Kidney (tissue), 22 donors: ENCODE measurements at places on chromosomes 6 and 20.

DNA sequence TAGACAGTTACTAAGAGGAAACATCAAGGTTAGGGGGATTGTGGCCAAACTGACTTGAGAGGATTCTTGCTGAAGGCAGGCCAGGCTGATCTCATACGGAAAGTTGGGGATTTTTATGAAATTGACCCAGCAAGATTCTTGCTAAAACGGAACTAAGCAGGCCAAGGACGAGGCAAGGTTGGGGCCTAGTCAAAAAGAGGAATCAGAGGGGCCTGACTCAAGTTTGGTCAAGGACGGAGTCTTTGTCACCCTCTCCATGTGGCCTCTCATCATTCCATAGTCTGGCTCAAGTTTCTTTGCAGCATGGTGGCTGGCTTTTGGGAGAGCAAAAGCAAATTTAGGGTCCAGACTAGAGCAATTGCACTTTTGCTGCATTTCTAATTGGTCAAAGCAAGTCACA is 7.9 kb upstream of the HECA start:
- no peak for DNase-seq

GRCh38 chr6:81897793-81898192 is 145.3 kb upstream of the TENT5A start:
- DNase-seq, result no peak

GRCh38 chr6:123089226-123089625 is 93.2 kb downstream of the CLVS2 start:
- peak; percentile 29 for DNase-seq

- DNase-seq, result no peak
Observed at GRCh38 chr20:4513720-4514119, 208.0 kb upstream of the PRND start.

- no peak for DNase-seq
Observed at GRCh38 chr6:14108571-14109410, 8.8 kb upstream of the CD83 start.

DNA sequence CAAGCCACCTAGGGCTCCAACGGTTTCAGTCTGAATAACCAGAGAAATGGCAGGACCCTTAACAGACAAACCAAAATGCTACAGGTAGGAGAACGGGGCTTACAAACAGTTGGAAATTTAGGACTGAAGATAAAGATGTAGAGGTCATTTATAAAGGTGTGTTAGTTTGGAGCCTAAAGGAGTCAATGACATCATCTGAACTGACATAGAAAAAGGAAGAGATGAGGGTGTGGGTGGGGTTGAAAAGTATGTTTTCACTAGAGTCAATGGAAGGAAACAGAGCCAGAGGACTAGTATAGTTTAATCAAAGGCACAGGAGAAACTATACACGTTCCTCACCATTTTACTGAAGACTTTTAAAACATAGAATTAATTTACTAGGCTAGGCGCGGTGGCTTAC is 71.0 kb upstream of the FOXO3 start:
- no peak for DNase-seq

- DNase-seq, result no peak
Observed at GRCh38 chr6:158417760-158418098, 105.5 kb downstream of the TULP4 start.

- DNase-seq, result no peak
Observed at GRCh38 chr6:166851426-166851825, 104.9 kb downstream of the RNASET2 start.

DNA sequence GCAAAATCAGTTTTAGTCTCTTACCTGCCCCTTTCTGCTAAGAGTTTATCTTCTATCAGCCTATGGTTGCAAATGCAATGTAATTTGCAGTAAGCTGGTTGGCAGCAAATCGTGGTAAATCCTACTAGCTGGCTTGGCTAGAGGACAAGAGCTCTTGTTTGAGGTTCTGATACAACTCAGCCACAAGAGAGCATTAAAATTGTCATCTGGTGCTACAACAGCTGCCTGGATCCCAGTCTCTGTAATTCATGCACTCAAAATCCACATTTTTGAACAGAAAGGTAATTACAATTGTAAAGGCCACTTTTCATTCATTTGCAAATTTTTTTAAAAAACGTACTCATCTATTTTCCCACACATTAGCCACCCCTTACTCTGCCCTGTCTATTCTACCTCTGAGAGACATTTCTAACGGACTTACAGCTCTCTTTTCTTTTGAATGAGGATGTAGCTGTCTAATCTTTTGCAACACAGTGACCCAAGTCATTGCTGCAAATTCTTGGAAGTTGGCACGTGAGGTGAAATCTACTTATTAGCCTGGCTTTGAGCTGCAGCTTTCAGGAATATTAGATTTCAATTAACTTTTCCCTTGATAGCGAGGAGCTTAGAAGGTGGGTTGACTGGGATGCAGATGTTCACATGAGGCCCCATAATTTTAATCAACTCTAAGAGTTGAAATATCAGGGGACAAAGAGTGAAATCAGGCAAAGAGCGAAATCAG is 54.0 kb upstream of the FAM184A start:
- DNase-seq, result no peak

GRCh38 chr6:35552285-35552917 is 39.7 kb upstream of the TULP1 start:
- no peak for DNase-seq

DNA sequence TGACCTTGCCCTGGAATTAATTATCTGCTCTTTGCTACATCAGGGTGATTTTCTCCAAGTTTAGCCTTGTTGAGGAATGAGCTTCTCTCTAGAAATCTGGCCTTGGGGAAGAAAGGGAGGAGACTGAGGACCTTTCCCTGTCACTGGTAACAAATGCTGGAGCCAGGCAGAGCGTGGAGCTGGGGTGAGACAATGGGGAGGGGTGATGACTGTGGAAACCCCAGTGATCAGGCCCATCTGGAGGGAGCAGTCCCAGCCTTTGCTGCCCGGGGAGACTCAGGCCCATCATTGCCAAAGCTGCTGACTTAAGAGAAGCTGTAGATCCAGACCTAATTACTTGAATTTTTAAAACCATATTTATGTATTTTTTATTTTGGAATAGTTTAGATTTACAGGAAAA is 31.3 kb downstream of the BCAS4 start:
- DNase-seq, result no peak
